ENCODE measurements at places on chromosomes 2 and 18.
A peak's percentile ranks its signal among the peaks of the same experiment; 100 is the strongest.

DNA sequence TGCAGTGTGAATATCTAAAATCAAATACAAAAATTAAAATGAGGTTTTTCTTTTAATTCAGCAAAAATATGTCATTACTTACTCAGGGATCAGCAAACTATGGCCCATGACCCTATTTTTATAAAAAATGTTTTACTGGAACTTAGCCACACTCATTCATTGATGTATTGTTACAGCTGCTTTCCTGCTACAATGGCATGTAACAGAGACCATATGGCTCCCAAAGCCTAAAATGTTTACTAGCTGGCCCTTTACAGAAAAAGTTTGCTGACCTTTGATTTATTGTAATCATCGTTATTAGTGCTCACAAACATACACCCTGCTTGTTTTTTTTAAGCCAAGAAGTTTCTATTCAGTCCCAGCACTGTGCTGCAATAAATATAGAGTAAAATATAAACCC lies 120.3 kb downstream of the PLA2R1 start:
- DNase-seq, result no peak

DNA sequence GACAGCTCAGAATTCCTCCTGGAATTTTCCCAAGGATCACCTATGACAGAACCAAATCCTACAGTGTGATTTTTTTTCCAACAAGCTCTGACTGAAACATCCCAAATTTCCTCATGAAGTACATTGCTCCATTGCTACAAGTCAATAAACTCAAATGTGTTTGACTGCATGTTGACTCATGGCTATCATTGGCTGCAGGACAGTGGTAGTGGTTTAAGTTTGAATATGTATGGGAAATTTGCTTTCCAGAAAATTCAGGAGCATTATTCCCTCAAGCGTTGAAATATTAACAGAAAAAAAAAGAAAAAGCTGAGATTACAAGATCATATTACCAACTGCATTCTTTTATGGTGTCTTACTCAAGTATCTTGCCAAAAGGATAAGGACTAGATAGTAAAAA lies 402.8 kb upstream of the DSEL start:
- no peak for DNase-seq

GRCh38 chr2:159716857-159717256 lies 4.6 kb downstream of the MARCHF7 start:
- no peak for DNase-seq

GRCh38 chr2:200905618-200906296 lies 16.6 kb downstream of the NIF3L1 start:
- peak; percentile 72 for DNase-seq

DNA sequence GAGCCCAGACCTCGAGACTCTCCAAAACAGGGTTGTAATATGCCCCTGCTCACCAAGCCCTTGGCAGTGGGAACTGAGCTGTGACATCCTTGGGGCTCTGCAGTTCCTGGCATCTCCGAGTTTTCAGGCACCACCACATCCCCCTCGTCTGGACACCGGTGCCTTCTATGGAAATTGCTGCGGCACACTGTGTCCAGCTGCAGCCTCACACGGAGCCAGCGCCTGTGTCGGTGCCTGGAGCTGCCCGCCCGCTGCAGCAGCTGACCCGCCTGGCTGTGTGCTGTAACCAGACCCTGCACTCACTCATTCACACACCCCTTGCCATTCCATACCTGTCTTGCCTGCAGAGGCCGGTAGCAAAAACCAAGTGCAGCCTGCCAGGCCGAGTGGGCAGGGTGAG lies 11.8 kb downstream of the IWS1 start:
- DNase-seq, result no peak

GRCh38 chr18:26460449-26461091 lies 87.8 kb downstream of the KCTD1 start:
- peak; percentile 33 for DNase-seq

GRCh38 chr2:25367296-25367695 lies 25.6 kb upstream of the DNMT3A start:
- peak; percentile 50 for DNase-seq

GRCh38 chr18:39208190-39208589 lies 1642.6 kb upstream of the CELF4 start:
- DNase-seq, result no peak

GRCh38 chr18:49739275-49739674 lies 74.1 kb downstream of the ACAA2 start:
- DNase-seq, result no peak

- DNase-seq, result no peak
These were observed 336.5 kb upstream of the TFPI start for GRCh38 chr2:187890690-187891089.

DNA sequence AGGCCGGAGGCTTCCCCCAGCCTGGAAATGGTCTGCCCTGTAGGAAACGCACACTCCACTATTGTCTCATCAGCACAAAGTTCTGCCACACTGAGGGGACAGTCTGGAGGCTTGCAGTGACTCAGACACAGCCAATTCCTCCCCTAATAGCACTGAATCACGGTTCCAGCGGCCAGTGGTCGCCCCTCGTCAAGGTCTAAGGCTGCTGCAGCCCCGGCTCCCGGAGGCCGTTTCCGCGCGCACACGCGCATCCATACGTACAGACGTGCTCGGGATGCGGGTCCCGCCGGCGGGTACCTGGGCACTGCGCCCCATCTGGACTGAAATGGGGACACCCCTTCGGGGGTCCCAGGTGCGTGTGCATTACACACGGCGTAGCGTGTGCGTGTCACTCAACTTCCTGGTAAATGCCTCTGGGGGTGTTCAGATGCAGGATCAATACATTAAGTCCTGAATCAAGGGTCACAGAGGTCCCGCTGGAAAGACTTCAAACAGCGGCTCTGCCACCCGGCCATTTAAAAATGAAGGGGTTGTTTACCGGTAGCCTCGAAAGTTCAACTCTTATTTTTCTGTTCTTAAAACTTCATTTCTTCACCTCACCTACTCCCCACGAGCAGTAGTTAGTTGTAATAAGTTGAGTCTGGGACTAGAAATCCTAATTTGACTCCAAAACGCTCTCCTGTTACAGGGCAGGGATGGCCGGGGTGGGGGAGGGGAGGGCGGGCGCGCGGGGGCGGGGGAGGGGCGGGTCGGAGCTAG lies 572 bp upstream of the ZNF516 start:
- no peak for DNase-seq

GRCh38 chr2:189238903-189239302 lies 59.3 kb upstream of the COL5A2 start:
- no peak for DNase-seq

GRCh38 chr18:67109535-67109934 lies 407.0 kb downstream of the DSEL start:
- no peak for DNase-seq

DNA sequence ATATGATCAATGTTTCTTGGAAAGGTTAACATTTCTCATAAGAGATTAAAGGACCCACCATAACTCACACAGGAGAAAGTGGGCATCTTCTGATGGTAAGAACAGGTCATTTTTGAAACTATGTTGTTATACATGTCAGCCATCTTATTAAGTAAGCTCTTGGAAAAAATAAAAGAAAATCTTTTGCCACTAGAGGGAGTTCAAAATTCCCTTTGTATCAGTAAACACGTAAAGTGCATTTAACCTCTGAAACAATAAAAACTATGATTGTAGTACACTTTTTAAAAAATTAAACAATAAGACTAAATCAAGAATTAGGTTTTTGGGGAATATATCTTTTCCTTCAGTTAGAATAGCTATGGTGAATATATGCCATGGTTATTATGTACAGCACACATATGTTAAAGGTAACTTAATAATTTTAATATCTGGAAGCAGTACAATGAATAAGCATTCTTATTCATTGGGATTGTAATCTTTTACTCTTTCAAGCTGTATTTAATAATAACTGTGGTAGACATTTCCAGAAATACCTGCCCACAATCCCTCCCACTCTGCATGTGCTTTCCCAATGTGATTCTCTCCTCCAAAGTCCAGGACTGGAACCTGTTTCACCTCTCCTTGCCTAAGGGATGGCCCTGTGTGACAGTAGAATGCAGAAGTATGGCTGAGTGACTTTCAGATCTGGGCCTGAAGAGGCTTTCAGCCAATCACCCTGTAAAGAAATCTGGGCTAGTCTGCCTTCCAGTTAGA lies 64.2 kb downstream of the RBMS1 start:
- DNase-seq, result peak; percentile 33

DNA sequence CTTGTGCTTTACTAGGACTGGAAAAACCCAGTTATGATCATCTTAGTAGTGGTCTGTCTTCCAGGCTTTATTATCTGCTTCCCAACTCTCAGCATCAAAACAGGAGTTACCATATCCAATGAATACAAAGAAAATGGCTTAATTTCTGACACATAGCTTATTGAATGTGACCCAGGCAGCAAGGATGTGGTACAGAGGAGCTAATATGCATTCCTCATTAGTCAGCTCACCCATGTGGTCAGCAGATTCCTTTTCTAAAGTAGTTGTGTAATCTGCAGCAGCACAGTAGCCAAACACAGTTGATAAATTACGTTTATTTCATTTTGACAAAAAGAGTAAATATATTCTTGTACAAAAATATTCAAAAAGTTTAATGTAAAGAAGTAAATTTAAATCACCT lies 43.6 kb downstream of the TSPYL6 start:
- no peak for DNase-seq

GRCh38 chr2:79860228-79861058 lies 347.6 kb downstream of the CTNNA2 start:
- DNase-seq, result peak; percentile 32

GRCh38 chr2:86035883-86036668 lies 69.6 kb downstream of the POLR1A start:
- DNase-seq, result peak; percentile 39

DNA sequence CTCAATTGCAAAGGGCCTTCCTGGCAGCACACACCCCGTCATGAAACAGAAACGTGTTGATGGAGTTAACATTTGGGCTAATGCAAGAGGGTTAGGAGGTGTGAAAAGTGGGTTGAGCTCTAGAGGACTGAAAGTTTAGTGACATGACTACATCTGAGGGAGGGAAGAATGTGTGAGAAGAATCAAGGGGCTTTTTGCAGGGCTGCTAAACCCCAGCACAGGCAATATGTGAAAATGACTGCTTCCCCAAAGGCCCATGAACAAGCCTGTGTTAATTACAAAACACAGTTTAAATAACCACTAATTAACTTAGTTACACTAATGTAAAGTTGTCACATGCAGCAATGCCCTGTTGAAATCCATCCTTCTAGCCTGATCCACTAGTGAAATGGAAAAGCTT lies 63.4 kb upstream of the PEX13 start:
- DNase-seq, result no peak

- DNase-seq, result peak; percentile 82
These were observed 51.1 kb upstream of the TNP1 start for GRCh38 chr2:216911008-216911407.

GRCh38 chr2:9954136-9954535 lies 2.6 kb downstream of the GRHL1 start:
- no peak for DNase-seq

- DNase-seq, result no peak
These were observed 11.3 kb upstream of the TMEM214 start for GRCh38 chr2:27021253-27022049.

DNA sequence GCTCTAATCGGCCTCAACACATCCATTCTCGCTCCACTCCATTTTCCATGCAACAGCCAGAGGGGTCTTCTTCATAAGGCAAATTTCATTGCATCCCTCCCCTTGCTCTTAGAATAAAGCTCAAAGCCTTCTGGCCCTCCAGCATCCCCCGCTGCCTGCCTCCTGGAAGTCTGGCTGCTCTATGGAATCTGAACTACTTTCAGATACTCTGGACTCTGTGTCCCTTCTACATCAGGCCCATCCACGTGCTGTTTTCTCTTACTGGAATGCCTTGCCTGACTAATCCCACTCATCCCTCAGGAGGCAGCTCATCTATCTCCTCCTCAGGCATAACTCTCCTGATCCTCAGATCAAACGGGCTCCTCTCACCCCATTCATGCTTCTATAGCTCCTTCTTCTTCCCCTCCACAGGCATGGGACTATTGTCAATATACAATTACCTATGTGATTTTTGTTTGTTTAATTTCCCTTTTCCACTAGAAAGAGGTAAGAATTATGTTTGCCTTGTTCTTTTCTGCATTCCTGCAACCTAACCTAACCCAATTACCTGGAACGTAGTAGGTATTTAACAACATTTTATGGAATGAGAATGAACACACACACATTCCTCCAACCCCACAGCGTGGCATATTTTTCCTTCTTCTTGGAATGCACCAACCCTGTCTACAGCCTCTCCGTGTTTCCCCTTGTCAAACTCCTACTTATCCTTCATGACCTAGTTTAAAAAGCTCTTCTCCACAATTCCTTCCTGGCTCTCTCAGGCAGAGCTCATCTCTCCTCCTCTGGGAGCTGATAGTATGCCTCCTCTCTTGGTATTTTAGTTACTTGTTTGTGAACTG lies 49.5 kb downstream of the LBH start:
- DNase-seq, result no peak

DNA sequence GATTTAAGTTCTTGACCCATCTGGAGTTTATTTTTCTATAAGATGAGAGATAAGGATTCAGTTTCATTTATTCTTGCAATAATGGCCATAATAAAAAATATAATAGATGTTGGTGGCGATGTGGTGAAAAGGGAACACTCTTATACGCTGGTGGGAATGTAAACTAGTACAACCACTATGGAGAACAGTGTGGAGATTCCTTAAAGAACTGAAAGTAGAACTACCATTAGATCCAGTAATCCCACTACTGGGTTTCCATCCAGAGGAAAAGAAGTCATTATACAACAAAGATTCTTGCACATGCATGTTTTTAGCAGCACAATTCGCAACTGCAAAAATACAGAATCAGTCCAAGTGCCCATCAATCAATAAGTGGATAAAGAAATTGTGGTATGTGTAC lies 1040.5 kb upstream of the GYPC start:
- DNase-seq, result no peak

GRCh38 chr2:124034265-124034664 lies 9.2 kb downstream of the CNTNAP5 start:
- no peak for DNase-seq

- no peak for DNase-seq
These were observed 143.3 kb upstream of the ID2 start for GRCh38 chr2:8538531-8538930.

- no peak for DNase-seq
These were observed 6.5 kb upstream of the ACTG2 start for GRCh38 chr2:73886357-73886756.

GRCh38 chr2:233416199-233416598 lies 61.9 kb downstream of the DGKD start:
- no peak for DNase-seq

GRCh38 chr2:128501006-128501690 lies 182.5 kb upstream of the HS6ST1 start:
- no peak for DNase-seq

DNA sequence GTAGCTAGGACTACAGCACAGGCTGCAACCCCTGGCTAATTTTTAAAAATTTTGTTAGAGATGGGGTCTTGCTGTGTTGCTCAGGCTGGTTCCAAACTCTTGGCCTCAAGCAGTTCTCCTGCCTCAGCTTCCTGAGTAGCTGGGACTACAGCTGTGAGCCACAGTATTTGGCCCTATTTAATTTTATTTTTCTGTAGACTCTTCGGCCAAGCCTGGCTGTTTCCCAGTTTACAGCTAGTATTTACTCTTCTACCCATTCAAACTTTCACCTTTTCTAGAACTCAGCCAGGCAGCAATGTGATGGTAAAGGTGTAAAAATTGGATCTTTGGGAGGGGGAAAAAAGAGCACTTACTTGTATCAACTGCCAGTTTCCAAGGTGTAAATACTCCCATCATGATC lies 35.3 kb downstream of the SH3RF3 start:
- no peak for DNase-seq
